ENCODE measurements at places on chromosomes 5 and 9. TPM values are rescaled to one million over a fixed set of nuclear protein-coding genes. Genes with fewer than 3 reads are reported as not detected.

GRCh38 chr9:6014670-6015270 is 654 bp downstream of the RANBP6 start:
- DNase-seq: no peak

DNA sequence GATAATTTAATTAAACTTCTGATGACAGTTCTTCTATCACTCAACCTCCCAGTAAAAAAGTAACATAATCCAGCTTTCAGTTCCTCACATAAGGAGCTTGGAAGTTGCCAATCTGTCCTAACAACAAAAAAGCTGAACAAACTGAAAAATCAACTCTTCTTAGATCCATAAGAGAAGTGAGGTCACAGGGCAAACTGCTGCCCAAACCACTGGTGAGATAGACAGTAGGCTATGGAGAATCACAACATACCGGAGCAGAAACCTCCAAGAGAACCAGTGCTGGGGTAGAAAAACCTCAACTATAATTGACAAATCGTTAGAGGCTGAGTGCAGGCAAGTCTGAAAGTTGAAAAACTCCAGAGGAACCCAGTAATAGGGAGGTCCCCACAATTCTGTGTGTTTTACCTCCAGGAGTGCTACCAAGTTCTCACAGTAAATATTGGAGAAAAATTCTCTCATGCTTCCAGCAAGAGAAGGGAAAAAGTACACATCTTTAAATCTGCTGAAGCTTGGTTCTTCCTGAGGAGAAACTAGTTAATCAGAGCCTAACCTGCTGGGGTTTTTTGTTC is 300.0 kb downstream of the PDE4D start:
- no peak for DNase-seq

DNA sequence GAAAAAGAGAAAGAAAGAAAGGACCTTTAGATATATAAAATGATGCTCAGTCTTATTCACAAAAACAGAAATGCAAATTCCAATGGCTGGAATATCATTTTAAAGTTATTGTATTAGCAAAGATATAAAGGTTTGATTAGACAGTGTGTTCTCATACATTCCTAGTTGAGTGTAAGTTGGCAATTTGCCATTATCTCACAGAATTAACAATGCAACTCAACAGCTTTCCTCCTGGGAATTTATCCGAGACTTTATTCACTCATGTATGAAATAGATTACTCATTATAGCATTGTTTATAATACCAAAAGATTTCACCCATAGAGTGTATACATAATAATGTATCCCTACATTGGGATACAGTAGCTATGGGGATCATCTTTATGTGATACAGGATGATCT is 27.1 kb upstream of the MLLT3 start:
- DNase-seq: no peak

GRCh38 chr5:14286574-14287421 is 143.7 kb downstream of the TRIO start:
- no peak for DNase-seq

DNA sequence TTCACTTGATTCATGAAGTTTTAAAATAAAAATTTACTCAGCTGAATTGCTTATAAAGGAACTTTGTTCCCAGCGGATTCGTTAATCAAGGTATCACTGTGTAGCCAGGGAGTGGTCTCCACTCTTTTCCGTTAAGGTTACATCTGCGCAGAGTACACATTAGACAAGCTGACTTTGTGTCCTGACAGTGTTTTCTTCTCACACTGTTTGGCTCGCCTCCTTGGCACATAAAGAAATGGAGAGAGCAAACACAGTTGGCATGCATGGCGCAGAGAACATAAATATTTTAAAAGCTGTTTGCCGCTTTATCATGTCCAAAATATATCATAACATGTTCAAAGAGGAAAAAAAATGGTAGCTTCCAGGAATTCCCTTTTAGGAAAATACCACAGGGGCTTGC is 153.2 kb downstream of the EDIL3 start:
- DNase-seq: no peak

DNA sequence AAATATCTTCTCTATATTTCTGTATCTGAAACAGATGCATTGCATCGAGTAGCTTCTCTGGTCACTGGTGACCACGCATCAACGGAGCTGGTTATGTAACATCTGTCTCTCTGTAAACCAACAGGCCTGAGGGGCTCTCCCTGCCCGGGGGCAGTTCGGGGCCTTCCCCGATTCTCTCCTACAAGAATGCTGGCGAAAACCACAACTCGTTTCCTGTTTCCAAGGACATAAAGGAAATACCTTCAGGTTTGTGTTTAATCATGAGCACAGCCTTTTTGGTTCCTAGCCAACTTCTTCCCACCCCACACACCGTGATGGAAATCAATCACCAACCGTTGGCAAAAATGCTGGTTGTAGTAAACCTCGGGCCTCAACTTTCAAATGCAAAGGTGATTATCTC is 25.1 kb downstream of the GDNF start:
- DNase-seq: no peak

The LCN1 gene
- not detected for total RNA-seq

DNA sequence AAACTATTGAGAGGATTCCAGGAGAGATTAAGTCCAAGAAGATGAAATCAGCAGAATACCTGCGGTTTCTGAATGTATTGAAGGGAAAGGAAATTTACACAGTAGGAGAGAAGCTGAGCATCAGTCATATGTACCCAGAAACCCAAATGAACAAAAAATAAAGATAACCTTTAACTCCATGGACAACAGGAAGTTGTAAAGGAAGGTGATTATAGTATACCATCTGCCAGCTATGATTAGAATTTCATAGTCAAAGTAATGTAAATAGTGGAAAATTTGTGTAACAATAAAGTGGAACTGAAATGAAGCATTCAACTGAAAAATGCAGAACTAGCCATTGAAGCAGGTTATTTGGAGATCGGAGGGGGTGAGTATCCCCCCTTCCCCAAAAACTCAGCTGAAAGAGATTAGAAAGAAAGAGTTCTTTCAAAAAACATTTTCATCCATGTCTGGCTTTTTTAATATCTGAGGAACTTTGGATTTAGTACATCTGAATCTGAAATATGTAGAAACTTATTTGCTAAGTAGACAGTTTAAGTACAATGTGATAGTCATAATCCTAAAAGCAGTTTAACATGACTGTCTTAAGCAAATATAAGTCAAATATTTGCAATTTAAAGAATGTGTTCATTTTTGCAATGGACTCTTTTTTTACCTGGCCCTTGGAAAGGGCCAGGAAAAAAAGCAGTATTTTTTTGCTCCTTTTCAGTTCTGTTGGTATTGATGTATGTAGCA is 58.4 kb downstream of the APC start:
- DNase-seq: no peak

- peak; percentile 56 for DNase-seq
Measured at GRCh38 chr9:23826120-23826629, at the start of gene ELAVL2. Gene ELAVL2 (minus strand): TSS chr9:23826240. CDS start chr9:23762234, 64,006 bp downstream.

- no peak for DNase-seq
Measured at GRCh38 chr5:65967288-65968066, 41.1 kb downstream of the ERBIN start.

DNA sequence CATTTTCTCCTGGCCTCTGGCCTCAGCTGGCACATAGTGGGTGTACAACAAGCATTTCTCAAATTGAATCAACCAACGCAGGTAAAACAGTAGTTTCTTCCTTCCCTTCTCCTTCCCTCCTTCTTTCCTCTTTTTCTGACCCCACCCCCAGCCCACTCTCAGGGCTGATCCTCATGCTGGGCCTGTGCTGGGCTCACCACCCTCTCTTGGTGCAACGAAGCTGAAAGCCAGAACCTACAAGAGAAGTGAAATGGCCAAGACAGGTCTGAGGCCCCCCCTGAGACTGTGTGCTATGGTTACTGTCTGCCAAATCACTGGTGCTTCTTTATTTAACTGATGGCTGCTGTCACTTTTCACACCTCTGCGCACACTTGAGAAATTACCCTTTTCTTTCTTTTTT is 53.0 kb upstream of the BOD1 start:
- no peak for DNase-seq

The INSL4 gene
- not detected for total RNA-seq

DNA sequence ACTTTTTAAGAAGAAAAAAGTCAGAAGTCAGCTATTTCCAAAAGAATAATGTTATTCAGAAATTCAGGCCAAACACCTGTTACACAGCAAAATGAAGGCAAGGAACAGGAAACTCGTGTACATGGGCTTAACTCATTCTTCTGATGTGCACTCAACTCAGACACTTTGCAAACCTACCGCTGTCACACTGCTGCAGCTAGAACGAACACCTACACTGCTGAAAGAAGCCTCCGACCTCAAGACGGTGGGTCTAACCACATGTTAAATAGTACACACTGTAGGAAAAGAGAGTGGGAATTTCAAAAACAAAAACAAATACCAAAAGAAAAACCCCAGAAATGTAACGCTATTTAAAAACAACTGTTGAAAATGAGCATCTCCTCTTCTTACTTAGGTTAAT is 384.5 kb downstream of the IRX1 start:
- no peak for DNase-seq

DNA sequence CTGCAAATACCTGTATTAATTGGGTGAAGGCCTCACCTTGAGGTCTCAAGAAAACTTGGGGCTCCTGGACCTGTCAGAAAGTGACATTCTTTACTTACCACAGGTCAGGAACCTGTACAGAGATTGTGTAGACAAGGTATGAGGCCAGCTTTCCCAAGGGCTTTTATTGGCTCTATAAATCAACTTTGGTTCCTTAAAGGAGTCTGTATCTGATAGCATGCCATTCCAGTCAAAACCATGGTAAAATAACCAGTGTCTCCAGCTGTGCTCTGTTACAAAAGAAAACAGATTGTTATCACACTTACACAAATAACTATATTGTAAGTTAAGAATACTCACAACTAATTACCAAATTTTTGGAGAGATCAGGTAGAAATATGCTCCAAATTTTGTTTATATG is 64.5 kb downstream of the COL15A1 start:
- DNase-seq: no peak

DNA sequence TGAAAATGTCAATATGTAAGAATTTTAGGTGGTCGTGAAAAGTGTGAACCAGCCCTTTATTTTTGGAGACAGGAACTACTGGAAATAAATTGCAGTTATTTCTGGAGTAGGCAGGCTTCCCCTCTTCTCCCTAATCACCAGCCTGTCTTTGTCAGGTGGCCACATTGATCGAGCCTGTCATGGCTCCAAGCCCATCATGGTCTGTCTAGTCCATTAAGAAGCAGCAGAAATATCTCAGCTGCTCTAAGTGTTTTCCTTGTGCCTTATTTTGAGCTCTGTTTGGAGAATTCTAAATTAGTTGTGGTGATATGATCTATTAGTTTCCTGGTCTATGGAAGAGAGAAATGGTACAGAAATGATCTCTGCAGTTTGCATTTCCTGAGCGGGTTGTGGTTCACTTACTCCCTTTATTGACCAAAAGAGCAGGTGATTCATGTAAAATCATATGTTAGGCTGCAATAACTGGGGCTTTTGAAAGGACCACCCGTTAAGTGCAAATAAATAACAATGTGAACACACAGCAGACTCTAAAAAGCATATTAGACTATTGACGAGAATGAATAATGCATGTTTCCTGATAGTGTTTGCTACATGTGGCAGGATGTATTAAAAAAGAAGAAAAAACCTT is 42.3 kb downstream of the BASP1 start:
- no peak for DNase-seq

- DNase-seq: no peak
Measured at GRCh38 chr9:26216702-26217101, 538.5 kb upstream of the TUSC1 start.

The ESM1 gene
- not detected for total RNA-seq

GRCh38 chr9:33620738-33621439 is 96.8 kb downstream of the ANKRD18B start:
- DNase-seq: no peak

- DNase-seq: no peak
Measured at GRCh38 chr5:138676002-138676401, 77.2 kb upstream of the CTNNA1 start.

DNA sequence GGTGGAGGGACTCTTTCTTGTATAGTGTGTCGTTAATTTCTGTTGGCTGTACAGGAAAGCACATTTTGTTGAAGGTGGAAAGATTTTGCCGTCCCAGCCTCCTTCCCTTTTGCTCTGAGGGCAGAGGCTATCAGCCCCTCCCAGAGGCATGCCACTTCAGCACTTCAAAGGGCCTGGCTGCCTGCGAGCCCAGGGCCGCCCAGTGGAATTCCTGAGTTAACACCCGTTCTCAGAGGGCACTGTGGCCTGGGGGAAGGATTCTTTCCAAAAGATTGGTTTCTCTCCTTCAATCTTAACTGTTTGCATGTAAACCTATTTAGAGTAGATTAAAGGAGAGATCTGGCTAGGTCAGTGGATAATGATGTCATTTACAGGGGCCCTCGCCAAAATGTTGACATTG is 238.6 kb downstream of the FANCC start:
- DNase-seq: no peak

DNA sequence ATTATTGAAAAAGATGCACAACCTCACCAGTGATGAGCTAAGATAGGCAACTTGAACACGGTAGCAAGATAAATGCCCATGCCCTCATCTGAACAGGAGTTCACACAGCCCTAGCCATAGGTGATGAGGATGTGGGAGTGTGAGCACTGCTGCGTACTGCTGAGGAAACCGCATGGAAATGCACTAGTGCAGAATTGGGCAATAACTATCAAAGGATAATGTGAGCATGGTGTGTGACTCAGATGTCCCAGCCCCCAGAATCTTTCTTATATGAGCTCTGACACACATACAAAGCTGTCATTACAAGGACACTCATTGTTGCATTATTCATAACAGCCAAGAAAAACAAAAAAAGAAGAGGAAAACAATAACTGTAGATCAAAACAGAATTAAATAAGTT is 521.2 kb downstream of the IRX1 start:
- DNase-seq: no peak
